ENCODE measurements at places on chromosomes 3 and 15.

- no peak for DNase-seq
These were observed 17.4 kb upstream of the VEPH1 start for GRCh38 chr3:157520485-157521150.

DNA sequence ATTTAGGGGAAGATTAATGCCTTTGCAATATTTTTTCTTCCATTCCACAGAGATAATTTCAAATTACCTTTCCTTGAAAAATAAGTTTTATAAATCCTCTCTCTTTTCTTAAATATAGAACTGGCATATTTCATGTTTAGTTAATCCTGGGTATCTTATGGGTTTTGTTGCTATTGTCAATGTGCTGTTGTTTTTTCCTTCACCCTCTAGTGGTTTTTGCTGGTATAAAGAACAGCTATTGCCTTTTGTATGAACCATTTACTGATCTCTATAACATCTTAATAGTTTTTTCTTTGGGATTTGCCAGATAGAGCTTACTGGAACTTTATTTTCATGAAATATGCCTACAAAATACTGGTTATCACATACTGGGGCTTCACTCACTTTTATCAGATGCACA lies 359.6 kb upstream of the DPPA4 start:
- DNase-seq = no peak

- DNase-seq = no peak
These were observed 1.9 kb downstream of the TNIK start for GRCh38 chr3:171458071-171458863.

DNA sequence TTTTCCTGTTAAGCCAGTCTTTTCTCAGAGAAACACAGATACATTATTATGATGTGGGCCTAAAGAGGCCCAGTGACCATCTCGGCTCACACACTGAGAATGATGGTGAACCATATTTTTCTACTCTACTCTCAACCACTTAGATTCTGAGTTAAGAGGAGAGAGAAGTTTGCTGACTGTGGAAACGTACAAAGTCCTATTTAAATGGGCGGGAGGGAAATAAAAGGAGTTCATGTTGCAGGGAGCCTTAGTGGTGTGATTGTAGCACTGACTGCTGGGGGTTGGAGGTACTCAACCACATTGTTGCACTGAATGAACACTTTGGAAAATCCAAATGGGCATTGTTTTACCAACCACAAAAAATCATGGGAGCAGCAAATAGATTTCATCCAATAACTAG lies 51.0 kb downstream of the ATP8B4 start:
- DNase-seq = no peak

DNA sequence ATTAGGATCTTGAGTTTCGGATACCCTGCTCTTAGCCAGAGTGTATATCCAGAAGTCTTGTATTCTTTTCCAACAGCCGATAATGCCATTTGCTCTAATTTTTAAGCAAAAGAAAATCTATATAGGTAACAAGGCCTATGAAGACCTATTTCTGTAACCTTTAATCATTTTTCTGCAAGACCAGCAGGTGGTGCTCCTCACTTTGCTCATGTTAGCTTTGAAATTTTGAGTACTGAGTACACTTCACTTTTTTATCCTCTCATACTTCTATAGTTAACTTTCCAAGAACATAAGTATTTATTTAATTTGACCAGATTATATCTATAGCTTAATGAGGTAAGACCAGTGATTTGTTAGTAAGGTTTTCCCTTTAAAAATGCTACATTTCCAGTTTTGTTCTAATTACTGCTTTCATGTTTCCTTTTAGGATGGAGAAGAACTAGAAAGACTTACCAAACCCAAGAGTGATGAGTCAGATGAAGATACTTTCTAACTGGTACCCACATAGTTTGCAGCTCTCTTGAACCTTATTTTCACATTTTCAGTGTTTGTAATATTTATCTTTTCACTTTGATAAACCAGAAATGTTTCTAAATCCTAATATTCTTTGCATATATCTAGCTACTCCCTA lies 20.5 kb downstream of the SLC35A5 start:
- no peak for DNase-seq

- no peak for DNase-seq
These were observed 59.9 kb upstream of the PTX3 start for GRCh38 chr3:157376603-157377300.

DNA sequence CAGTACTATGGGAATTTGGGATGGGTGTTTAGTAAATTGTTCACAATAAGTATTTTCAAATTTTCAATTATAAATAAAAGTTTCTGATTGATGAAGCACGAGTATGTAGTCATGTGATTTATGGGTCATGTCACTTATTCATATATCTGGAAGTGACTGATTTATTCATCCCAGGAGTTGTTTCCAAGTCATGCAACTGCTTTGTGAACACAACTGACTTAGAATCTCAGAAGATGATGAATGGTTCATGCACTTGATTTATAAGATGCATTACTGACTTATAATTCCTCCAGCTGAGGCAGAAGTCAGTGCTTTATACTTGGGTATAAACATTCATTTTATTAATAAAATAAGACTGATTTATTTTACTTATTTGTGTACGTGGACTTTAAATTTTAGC lies 137.8 kb upstream of the CBLB start:
- no peak for DNase-seq

- DNase-seq = no peak
These were observed 25.2 kb downstream of the GAP43 start for GRCh38 chr3:115648559-115648958.

DNA sequence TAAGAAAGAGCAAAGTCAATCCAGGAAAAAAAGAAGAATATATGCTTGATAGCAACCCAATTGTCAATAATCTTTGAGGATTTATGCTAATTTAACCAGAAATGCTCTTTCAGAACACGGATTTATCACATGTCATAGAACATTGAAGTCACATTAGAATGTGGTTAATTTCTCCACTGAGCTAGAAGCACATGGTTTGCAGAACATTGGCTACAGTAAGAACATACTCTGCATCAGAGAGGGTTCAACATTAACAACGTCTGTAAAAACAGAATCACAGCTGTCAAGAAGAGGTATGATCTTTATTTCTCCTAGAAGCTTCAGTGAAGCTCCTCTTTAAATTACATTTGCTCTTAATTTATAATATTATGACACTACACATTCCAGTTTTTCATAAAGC lies 619.7 kb upstream of the AGTR1 start:
- DNase-seq = no peak

- no peak for DNase-seq
These were observed at the start of gene ADPRH for GRCh38 chr3:119579366-119580066. ADPRH (plus strand) TSS chr3:119579492; CDS start chr3:119582170, 2,678 bp downstream.

DNA sequence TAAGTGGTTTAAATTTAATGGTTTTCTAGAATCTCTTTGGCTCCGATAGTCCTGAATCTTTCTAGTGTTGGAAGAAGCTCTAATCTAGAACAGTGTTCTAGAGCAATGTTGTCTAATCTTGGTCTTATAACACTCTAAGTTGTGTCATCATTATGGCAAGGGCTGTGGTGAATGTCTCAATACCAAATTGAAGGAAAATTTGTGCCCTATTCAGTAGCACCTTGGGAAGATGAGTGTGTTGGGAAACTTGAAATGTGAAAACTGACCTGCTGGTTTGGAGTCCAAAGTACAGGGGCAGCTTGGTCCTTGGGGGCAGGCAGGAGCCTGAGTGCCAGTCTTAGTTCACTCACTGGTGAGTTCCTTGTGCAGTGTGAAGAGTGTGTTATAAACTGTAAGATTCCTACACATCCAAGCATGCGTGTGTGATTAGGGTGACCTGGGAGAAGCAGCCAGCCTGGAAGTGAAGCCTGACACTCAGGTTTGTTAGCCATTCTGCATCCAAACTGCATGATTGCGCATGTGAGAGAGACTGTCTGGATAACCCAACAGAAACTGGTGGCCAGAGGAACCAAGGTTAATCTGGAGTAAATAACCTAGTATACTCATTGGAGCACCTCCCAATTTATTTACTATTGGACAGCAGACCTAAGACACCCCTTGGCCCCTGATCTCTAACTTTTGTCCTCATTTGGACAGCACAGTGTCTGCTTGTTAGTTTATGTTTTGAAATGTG lies 14.6 kb downstream of the ZNF592 start:
- no peak for DNase-seq

DNA sequence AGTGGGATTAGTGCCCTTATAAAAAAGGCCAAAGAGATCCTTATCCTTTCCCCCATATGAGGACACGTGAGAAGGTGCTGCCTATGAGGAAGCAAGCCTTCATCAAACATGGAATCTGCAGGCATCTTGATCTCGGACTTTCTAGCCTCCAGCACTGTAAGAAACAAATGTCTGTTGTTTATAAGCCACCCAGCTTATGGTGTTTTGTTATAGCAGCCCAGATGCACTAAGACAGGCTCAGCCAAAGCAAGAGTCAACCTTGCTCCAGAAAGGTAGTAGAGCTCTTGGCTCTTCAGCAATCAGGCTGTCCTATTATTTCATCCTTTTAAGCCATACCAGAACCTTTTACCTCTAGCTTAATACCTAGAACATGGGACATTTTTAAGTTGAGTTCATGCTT lies 12.3 kb upstream of the TNIK start:
- no peak for DNase-seq

GRCh38 chr3:187667526-187667925 lies 2.7 kb downstream of the SST start:
- no peak for DNase-seq

DNA sequence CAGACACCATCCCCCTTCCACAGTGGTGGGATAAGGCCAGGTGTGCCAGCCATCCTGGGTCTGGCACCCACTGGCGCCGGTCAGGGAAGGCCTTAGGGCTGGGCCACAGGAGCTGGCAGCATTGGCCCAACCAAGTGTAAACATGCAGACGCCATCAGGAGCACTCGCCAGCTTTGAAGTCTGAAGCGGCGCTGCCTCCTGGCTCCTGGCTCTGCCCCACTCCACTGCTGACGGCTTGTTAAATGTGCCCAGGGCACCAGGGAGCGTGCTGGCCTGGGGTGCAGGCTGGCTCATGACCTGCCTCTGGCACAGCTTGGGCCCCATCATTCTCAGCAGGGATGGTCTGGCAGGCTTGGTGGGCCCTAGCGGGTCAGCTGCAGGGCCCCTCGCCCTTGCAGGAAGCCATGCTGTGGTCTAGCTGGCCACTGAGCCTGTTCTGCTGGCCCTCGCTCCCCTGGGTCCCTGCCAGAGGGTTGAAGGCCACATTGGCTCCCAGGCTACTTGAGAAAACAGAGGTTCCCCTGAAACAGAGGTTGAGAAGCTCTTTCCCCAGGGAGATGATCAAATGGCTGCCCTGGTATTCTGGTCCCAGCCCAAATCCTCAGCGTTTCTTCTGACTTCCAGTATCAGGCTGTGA lies 116.6 kb downstream of the DNAJB8 start:
- no peak for DNase-seq

DNA sequence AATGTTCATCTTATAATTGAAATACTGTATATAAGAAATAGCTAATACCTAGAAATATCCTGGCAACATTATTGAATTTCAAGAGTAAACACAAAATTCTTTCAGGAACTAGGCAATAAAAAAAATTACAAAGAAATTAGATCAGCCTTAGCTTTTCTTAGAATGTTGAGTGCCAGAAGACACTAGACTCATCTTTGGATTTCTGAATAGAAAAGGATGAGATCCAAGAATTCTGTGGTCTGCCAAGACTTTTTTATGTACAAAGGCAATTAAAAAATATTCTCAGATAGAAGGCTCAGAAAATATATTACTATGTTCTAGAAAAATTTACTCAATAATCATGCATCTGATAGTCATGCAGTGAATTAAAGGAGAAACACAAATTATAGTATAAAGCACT lies 294.5 kb upstream of the CDIN1 start:
- no peak for DNase-seq

GRCh38 chr3:82410366-82410765 lies 648.9 kb upstream of the GBE1 start:
- no peak for DNase-seq

DNA sequence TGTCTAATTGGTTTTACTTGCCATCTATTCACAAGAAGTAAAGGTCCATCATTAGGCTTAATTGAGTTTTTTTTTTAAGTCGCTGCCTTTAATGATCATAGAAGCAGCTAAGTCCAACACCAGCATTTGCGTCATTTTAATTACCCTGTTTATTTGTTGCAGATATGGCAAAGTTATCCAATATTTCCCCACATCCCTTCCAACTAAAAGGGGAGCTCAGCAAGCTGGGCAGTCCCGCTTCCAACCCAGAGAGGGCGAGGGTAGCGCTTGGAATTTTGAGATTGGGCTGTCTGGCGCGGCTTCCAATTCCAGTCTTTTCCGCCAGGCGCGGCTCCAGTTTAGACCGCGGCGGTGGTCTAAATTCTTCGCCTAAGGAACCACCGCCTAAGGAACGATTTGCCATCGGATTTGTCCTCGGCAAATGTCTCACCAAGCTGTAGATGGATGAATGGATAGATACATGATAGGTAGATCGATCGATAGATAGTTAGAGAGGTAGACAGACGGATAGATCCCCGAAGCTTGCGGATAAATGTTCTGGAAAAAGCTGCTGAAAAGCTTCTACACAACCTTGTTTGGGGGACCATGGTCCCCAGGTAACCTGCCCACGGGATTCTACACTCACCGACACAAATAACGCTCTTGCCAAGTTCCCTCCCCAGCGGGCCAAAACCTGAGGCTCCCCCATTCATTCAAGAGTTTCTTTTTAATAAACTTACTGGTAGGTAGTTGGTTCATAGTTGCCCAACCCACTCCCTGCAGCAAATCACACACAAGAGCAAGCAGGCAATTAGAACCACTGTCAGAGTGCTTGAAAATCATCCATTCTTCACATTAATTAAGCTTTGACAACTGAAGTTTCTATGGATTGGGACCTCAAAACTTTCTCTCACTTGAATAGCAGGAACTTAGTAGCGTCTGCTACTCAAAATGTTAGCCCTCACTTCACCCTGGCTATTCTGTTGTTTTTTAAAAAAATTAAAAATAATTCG lies 49.1 kb downstream of the ZIC4 start:
- no peak for DNase-seq

DNA sequence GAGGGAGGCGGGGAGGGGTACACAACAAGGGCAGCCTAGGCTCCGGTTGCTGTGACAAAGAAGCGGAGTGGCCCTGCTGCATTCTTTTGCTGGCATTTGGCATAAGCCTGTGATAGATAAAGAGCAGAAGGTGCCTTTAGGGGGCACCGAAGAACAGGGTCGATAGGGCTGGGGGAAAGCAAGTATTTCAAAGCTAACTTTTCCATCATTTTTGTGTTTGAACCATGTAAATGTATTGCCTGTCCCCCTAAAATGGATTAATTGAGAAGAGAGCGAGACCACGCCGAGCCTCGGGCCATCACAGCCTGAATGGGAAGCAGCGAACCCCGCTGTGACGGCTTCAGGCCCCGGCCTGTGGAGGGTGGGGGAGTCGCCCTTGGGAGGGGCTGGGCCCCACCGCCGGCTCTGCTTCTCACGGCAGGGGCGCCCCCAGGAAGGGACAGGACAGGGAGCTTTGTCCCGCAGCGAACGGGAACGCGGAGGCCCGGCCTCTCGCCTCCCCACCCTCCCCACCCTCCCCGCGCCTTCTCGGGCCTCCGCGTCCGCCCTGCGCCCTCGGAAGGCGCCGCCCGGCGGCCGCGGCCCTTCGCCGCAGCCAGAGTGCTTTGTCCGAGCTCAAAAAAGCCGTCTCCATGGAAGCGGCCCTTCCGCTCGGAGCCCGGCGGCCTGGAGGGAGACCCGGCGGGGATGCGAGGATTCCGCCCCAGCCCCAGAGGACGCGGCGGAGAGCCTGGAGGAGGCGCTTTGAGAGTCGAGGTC lies 32.4 kb upstream of the ALDH1L1 start:
- no peak for DNase-seq

- DNase-seq = no peak
These were observed 41.3 kb upstream of the ZBED2 start for GRCh38 chr3:111636366-111636885.

GRCh38 chr3:23671851-23672589 lies 133.7 kb upstream of the UBE2E1 start:
- no peak for DNase-seq
